ENCODE measurements at places on chromosomes 1 and 21.

DNA sequence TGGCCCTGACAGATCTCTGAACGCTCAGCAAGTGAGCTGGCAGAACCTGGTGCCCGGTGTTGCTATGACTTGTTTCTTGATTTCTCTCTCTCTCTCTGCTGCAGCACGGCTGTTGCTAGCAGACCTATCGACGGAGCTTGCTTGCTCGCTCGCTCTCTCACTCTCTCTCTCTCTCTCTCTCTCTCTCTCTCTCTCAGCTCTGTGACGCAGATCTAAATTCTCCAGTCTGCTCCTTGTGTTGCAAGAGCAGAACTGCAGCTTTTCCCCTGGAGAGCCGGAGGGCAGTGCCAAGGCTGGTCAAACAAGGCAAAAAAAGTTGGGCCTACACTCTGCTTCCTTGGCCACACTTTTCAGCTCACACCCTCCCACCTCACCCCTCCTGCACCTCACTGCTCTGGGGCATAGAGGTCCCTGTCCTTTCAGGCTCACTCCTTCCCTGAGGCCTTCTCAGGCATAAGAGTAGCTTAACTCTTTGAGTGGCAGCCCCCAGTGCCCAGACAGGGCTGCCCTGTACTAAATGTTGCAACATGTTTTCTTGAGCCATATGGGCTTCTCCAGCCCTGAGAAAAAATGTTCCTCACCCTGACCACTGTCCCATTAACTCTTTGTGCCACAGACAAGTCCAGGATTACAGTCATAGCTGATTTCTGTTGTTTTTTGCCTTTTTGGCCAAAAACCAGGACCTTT is 72.2 kb downstream of the CD46 start:
- DNase-seq = peak; percentile 81

GRCh38 chr1:3313576-3313950 is 140.9 kb upstream of the ARHGEF16 start:
- DNase-seq = no peak

GRCh38 chr21:34779860-34780259 is 111.1 kb downstream of the CLIC6 start:
- no peak for DNase-seq

DNA sequence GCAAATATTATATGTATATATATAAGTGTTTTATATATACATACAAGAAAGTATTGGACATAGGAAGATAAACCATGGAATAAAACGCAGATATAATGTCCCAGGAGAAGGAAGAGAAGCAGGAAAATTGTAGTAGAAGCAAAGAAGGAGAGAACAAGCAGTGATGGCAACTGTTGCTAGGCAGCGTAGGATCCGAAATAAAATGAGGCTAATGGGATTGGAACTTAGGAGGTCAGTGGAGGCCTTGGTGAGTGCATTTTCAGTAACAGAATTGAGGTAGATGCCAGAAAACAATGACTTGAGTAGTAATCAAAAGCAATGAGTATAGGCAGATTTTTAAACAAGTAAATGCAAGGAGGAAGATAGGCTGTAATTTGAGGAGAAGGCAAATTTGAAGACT is 265.8 kb downstream of the LRRC7 start:
- DNase-seq = no peak

- DNase-seq = no peak
Measured at GRCh38 chr1:170460001-170460400, 72.0 kb upstream of the GORAB start.

- DNase-seq = no peak
Measured at GRCh38 chr1:21530368-21531016, 21.3 kb downstream of the ALPL start.

DNA sequence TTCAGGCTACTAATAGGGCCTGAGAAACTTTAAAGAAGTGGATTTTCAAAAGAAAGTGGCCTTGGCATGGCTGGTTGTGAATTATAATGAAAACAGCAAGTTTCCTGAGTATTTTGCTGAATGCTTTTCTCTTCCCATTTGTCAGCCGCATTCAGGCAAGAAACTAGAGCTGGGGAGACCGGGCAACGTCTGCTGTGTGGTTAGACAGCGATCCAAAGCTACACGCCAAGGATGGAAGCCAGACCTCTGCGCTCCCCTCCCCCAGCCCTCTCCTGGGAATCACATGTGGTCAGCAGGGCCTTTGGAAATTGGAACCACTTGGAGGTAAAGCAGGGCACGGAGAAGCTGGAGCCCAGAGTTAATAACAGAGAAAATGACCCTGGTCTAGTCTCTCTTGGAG is 114.1 kb upstream of the CD34 start:
- DNase-seq = no peak

DNA sequence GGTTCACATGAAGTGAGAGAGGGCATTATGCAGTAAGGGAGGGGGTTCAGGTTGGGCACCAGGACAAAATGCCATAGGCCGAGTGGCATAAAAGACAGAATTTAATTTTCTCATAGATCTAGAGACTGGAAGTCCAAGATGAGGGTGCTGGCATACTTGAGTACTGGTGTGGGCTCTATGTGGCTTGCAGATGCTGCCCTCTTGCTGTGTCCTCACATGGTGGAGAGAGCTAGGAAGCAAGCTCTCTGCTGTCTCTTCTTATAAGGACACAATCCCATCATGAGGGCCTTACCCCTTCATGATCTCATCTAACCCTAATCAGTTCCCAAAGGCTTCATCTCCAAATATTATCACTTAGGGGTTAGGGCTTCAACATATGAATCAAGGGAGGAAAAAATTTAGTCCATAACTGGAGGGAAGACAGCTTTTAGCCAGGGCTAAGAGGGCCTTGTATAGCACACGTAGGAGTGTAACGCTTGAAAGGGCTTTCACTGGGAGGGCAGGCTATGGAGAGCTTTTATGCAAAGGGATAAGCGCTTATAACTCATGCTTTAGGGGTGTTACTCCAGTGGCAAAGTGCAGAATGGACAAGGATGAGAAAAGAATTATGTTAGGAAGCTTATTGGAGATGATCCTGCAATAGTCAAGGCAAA is 64.5 kb downstream of the PLPPR5 start:
- no peak for DNase-seq

DNA sequence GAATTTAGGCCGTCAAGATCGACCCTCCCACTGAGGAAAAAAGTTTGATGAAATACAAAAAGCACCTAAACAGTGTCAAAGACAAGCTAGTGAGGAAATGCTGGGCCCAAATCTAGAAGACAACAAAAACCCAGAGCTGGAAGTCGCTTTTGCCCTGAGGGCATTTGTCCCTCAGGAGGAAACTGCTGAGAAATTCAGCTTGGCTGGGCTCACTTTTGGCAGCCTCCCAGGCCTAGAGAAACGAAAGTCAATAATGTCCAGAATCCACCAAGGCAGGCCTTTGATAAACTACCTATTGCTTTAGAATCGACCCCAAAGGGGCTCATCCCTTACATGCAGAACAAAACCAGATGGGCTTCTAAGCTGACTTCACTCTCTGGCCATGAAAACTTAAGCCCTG is 38.9 kb downstream of the SYT2 start:
- DNase-seq = no peak

DNA sequence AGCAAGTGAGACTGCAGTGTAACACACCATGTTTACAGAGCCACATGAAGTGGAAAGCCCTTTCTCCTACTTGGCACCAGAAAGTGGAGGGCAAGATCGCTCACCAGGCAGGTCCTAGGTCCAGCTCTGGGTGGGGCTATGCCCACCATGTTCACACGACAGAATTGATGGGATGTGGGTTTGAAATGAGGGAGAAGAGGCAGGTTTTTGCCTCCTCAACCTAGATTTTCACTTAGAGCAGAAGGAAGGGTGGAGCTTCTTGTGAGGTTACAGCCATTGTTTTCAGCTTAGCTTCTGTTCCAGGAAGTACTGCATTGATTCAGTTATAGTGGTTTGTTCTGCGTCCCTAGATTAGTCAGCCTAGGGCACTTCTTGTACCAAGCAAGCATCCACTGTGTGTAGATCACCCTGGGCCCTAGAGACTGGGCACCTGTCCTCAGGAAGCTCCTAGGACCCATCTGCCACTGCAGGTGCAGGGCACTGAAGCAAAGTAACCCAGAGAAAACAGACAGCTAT is 2.3 kb downstream of the CD53 start:
- DNase-seq = peak; percentile 64

DNA sequence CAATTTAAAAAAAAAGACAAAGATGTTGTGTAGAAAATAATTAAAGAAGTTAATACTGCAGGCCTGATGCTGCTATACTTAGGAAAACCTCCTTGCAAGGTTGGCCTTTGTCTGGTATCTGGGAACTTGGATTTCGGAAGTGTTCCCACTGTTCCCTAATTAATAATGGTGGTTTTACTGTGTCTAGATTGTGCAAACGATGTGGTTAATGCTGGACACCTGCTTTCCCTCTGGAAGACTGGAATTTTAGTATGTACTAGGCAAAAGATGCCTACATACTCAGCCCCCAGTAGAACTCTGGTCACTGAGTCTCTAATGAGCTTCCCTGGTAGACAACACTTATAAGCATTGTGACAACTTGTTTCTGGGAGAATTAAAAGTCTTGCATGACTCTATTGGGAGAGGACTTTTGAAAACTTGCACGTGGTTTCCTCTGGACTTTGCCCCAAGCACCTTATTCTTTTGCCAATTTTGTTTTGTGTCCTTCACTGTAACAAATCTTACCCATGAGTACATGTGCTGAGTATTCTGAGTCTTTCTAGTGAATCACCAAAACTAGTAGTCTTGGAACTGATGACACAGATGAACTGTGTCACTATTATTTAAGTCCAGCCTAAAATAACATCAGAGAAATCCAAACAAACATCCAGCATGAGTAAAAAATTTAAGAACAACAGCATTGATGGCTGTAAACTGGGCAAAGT is 40.4 kb downstream of the LIN9 start:
- no peak for DNase-seq

DNA sequence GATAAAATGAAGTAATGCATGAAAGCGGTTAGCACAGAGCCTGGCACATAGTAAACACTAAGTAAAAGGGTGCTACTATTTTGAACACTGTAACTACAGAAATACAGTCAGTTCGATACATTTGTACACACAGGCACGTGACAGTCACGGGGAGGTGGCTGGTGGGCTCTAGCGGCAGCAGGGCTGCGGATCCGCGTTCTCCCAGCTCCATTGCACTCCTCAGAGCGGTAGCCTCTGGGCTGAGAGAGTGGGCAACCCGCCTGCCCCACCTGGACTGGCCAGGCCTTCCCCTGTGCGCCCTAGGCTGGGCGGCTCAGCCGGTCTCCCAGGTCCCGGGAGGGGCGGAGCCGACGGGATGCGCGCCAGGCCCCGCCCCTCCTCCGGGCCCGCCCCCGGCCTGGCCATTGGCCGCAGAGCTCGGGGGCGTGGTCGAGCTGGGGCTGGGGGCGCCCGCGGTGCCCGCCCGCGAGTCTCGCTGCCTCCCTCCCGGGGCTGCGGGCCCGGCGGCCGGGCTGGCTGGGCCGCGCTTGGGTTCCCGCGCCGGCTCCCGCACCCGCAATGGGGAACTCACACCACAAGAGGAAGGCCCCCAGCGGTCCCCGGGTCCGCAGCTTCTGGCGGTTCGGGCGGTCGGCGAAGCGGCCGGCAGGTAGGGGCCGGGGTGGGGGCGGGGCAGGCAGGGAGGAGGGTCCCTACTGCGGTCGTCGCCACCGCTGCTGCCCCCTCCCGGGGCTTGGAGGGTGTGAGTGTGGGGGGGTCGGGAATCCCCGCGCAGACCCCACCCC is 51.2 kb upstream of the SYNC start:
- peak; percentile 66 for DNase-seq

DNA sequence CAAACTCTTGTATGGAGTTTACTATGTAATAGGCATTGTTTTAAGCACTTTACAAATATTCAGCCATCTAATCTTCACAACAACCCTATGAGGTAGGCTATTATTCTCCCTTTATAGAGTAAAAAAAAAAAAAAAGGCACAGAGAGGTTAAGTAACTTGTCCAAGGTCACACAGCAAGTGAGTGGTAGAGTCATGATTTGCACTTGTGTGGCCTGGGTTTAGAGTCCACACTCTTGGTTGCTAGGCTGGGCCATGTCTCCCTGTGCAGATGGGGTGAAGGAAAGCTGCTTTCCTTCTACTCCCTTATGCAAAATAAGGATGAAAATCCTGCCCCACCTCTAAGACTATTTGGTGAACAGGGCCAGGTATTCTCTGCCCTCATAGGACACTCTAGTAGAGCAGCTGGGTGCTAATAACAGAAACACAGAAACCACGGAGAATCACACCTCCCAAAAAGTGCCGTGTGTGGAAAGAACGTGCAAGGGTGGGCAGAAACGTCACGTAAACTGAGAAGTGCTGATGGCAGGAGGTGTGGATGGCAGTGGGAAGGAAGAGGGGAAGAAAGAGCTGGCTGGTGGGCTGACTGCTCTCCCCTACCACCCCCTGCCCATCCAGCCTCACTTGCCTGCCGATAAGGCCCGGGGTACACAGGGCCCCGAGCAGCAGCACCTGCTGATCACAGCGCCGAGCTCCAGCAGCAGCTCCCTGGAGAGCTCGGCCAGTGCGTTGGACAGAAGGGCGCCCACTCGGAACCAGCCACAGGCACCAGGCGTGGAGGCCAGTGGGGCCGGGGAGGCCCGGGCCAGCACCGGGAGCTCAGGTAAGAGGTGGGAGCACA is 28.3 kb upstream of the VPS13D start:
- no peak for DNase-seq

GRCh38 chr1:12153181-12153785 is 13.5 kb upstream of the TNFRSF1B start:
- peak; percentile 38 for DNase-seq

- DNase-seq = no peak
Measured at GRCh38 chr1:101437800-101438199, 201.0 kb downstream of the S1PR1 start.

GRCh38 chr1:2282556-2283270 is 54.6 kb downstream of the SKI start:
- DNase-seq = no peak

DNA sequence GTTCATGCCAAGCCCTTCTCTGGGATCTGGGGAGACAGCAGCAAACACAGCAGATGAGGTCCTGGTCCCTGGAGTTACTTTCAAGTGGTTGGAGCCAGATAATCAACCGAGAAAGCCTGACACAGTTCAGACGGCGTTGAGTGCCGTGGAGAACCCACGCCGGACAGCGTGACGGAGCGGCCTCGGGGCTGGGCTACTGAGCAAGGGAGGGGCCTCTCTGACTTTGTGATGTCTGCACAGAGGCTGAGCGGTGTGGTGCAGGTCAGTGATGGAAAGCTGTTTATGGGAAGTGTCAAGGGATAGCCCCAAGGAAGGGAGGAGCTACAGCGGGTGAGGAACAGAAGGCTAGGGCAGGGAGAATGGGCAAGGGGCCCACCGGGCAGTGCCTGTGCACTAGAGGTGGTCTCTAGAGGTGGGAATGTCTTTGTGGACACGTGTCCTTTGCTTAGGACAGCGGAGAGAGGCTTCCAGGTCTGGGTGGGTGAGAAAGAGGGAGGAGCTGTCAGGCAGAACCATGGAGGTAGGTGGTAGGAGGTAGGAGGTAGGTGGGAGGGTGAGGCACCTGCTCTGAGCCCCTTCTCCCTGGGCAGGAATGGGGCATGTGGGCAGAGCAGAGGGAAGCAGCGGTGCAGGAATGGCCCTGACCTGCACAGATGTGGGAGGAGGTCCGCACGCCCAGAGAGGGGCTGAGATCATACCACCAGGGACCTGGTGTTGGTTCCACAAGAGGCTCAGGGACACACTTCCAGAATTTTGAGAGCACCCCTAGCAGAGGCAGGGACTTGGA is 62.8 kb downstream of the RUNX3 start:
- no peak for DNase-seq

All from central memory CD4-positive, alpha-beta T cell (primary cell).